Foreskin fibroblast (primary cell): ENCODE measurements at places on chromosomes 7 and 10.
A peak's percentile ranks its signal among the peaks of the same experiment; 100 is the strongest.

GRCh38 chr7:85115006-85115405, 71.8 kb downstream of the SEMA3D start:
- DNase-seq: no peak

GRCh38 chr7:91557789-91558404, 293.7 kb downstream of the FZD1 start:
- no peak for DNase-seq

DNA sequence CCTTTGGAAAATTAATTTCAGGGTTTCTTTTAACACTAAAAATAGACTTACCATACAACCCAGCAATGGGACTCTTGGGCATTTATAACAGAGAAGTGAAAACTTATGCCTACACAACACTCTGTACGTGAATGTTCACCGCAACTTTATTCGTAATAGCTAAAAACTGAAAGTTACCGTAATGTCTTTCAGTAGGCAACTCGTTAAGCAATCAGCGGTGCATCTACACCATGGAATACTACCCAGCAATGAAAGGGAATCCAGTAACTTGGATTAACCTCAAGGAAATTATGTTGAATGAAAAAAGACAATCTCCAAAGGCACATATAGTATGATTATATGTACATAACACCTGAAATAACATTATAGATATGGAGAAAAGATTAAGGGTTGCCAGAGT, 16.2 kb downstream of the CCDC3 start:
- no peak for DNase-seq

DNA sequence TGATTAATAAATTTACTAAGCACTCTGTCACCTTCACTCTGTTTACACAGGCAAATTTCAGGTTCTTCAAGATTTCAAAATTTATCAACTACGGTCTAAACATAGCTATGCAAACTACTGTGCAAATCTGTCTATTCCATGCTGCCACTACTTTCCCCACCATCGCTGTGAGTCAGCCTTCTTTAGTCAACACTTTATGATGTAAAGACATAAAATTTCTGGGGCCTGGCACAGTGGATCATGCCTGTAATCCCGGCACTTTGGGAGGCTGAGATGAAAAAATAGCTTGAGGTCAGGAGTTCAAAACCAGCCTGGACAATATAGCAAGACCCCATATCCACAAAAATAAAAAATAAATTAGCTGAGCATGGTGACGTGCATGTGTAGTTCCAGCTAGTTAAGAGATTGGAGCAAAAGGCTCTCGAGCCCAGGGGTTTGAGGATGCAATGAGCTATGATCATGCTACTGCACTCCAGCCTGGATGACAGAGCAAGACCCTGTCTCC, 42.6 kb downstream of the CNOT4 start:
- peak; percentile 2 for DNase-seq

DNA sequence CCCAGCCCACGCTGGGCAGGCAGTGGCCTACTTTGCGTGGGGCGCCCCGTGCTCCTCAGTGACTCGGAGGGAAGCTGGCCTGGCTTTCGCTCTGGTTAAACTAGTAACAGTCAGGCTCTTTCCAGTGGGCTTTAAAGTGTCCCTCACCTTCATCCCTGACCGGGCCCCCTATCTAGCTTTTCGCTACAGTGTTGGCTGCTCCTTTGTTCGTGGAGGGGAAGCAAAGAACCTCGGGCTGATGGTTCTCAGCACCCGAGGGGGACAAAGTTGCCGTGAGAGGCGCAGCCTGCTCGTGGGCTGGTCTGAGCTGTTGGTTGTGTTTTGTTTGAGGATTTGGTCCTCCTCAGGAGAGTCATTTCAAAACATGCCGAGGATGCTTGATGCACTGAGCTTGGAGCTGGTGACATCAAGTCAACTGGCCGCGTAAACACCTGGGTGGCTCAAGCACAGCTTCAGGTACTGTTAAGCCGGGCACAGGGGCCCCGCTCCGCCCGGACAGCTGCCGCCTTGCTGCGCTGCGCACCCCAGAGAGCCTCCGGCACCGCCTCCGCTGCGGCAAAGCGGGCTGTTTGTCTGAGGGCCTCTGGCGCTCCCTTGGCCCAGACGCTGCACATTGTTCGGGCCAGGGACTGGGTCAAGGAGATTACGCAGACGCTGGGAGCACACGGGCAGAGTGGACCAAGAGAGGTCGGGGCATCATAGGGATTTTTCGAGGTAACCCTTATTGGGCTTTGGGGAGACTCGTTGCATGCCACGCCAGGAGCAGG, 1.6 kb downstream of the DLX6 start:
- DNase-seq: no peak

DNA sequence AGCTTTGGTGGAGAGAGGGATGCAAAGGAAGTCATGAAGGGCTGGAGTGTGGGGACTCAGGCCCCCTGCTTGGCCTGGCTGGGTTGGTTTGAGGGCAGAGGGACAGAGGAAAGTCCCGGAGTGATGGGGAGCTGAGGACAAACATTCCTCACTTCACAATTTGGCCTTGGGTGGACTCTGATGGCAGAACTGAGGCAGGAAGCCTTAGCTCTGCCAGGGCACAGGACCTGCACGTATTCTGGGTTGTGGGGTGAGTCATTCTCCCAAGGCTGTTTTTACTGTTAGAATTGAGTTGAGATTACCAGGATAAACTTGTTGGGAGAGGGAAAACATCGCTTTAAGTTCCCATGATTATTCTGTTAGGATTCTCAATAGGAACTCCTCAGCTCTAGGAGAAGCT, 2.6 kb downstream of the GOLGA7B start:
- no peak for DNase-seq

DNA sequence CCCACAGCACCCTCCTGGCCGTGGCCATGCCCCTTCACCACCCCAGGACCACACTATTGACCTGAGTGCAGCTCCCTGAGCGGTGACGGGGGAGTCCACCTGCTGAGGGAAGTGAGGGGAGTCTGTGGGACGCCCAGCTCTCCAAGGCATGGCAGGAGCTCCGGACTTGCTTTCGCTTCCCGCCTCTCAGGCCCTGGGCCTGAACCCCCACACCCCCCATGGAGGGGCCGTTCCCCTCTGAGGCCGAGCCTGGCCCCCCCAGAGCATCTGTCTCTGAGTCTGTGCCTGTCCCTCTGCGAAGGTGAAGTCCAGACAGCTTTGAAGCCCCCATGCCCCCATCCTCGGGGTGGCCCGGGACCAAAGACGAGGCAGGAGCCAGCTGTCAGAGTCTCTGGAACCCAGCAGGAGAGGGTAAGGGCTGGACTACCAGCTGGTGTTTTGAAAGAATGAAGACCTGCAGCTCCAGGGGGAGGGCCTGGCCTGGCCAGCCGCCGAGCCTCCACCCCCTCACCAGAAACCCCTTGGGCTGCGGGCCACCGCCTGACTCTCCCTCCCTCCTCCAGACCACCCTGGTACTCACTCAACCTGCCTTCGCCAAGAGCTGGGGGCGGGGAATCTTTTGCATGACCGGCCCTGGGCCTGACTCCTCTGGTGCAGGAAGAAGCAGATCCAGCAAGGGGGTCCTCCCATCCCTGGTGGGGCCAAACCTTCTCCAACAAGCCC, 114.0 kb downstream of the PDGFA start:
- no peak for DNase-seq

DNA sequence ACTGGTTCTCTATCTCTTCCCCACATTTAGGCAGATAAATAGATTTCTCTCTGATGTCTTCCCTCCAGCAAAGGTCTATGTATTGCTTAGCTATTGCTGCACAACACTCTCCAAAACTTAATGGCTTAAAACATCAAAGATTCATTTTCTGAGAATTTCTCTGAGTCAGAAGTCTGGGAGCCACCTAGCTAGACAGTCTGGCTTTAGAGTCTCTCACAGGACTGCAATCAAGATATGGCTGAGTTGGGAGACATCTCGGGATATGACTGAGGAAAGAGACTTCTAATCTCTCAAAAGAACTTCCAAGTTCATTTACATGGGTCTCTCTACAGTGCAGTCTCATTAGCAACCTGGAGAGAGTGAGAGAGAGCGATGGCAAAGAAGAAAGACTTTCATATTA, 553.6 kb upstream of the GHITM start:
- DNase-seq: no peak

- DNase-seq: no peak
Measured at GRCh38 chr7:12802070-12802469, 114.6 kb downstream of the ARL4A start.

GRCh38 chr10:47025540-47026300, 114.5 kb downstream of the PTPN20 start:
- DNase-seq: no peak
